Cardiac muscle cell (in vitro differentiated cells and primary cell): ENCODE measurements at places on chromosomes 5 and 9. TPM values are rescaled to one million over a fixed set of nuclear protein-coding genes. Genes with fewer than 3 reads are reported as not detected.

The OR1Q1 gene
- total RNA-seq = not detected in 2 replicates

The FOXI1 gene
- total RNA-seq = not detected in 2 replicates

The BNC2 gene
- total RNA-seq = 0.54 and 3.2 TPM in 2 replicates

The NUDT2 gene
- total RNA-seq = 33.6 and 35.5 TPM in 2 replicates

The LAMC3 gene
- 7.5 and 14.0 TPM in 2 replicates for total RNA-seq

The LPCAT1 gene
- total RNA-seq = 48.5 and 57.3 TPM in 2 replicates
